Brain (organoid and tissue), 16 donors: ENCODE measurements at places on chromosomes 1 and 21.

DNA sequence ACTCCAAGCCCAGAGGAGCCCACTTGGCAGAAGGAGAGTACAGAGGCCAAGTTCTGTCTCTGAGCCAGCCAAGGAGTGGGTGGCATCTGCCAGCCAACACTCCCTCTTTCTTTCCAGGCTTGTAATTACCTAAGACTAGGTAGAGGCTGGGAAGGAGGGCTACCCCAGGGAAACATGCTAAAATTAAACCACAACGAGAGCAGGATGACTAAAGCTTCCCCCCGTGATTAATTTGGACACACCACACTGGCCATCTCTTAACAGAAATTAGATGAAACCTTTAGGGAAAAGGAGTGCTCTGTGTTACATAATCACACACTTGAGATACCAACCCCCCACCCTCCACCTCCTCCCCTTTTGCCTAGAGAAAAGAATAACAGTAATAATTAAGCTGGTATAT lies 102.1 kb upstream of the ZC3H12A start:
- peak; percentile 56 for DNase-seq

GRCh38 chr1:87328272-87329050 lies at the start of gene LMO4:
Gene LMO4 (plus strand): TSS chr1:87328880. CDS start chr1:87332016, 3,136 bp downstream.
- peak; percentile 98 for DNase-seq

GRCh38 chr1:178412400-178412770 lies 84.4 kb downstream of the CLEC20A start:
- no peak for DNase-seq

GRCh38 chr1:220750131-220750515 lies 2.0 kb downstream of the MTARC2 start:
- peak; percentile 20 for DNase-seq

GRCh38 chr21:31872452-31873274 lies at the start of gene HUNK:
Gene HUNK (plus strand): TSS chr21:31873020. CDS start chr21:31873675, 655 bp downstream.
- peak; percentile 79 for DNase-seq

DNA sequence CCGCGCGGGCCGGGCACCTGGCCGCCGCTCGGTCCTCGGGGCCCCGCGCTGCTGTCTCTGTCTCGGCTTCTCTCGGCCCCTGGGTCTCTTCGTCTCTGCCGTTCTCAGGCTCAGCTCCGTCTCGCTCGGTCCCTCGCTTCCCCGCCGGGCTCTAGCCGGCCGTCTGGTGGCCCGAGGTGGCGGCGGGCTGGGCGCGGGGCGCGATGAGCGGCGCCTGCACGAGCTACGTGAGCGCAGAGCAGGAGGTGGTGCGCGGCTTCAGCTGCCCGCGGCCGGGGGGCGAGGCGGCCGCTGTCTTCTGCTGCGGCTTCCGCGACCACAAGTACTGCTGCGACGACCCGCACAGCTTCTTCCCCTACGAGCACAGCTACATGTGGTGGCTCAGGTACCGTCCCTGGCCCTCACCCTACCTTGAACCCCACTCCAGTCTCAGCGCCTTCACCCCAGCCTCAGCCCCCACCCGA lies 355 bp downstream of the SHISAL2A start:
- DNase-seq = peak; percentile 13

DNA sequence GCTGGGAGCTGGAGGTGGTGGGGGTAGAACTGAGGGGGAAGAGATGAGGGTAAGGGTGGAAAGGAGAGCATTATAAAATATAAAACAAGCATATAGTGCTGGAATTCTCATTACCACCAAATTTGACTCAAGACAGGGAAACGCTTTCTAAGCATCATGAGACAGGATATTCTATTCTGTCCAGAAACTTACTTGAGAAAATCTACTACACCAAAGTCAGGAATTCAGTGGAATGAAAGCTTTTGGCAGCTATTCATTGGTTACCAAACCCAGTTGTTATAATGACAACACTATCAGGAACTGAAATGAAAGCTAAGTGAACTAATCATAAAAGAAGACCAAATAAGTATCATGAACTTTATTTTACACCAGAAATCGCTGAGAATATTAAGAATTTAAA lies 14.5 kb downstream of the AIDA start:
- no peak for DNase-seq

DNA sequence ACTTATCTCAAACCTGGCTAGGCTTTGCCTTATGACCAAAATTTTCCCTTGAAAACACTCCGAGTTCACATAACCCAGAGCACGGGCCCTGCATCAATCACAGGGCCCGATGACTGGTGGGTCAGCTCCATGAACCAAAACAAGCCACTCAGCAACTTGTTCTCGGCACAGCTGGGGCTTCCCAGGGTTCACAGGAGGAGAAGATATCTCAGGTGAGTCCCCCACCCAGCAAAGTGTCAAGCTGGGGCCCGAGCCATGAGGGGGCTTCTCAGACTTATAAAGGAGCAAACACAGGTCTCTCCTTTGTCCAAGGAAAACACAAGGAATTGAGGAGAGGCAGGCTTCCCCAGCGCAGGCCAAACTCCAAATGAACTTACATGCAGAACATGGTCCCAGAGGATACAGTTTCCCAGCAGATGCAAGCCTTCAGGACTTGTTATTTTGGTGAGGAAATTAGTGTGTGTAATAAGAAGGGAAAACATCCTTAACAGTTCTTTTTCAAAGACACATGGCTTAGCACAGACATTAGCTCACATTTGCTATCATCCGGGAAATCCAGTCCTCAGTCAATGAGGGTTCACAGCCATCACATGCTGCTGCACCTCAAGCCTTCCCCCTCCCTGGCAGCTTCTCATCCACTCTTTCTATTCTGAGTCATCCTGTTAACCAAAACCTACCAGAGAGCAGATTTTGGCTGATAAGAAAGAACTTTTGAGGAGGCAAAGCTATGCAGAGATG lies 98.1 kb upstream of the NFIA start:
- DNase-seq = no peak

DNA sequence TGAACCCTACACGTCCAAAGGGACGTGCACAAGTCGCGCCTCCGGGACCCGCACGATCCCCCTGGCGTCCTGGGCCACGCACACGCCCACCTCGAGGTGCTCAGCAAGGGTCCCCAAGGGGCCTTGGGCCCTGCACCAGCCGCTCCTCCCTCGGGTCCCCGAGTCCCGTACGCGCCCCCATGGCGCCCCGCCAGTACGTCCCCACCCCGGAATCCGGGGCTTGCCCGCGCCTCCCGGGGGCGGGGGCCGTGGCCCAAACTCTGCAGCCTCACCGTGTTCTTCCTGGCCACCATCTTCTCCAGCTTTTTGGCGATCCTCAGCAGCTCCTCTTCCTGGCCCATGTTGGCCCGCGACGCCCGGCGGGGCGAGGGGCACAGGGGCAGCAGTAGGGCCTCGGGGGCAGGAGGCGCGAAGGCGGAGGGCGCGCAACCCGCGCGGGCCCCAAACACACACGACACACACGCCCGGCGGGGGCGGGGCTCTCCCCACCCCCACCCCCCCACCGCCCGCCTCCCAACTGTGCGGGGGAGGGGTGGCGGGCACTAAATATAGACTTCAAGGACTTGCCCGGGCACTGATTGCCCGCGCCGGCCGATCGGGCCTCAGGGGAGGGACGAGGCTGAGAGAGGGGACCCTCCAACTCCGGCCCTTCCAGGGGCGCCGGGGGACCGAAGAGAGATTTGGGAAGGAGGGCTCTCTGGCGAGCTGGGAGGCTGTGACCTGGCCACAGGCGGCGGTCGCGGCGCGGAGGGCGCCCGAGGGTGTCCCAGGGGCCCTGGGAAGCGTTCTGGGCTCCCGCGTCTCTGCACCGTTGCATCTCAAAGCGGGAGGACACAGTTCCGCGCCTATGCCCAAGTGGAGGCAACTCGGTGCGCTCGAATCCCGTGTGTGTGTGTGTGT lies at the start of gene TCEA3:
Gene TCEA3, minus strand, starts transcription at position 456 of the 900 bp plus-strand sequence. Its CDS starts 115 bp downstream, at position 341.
- no peak for DNase-seq

DNA sequence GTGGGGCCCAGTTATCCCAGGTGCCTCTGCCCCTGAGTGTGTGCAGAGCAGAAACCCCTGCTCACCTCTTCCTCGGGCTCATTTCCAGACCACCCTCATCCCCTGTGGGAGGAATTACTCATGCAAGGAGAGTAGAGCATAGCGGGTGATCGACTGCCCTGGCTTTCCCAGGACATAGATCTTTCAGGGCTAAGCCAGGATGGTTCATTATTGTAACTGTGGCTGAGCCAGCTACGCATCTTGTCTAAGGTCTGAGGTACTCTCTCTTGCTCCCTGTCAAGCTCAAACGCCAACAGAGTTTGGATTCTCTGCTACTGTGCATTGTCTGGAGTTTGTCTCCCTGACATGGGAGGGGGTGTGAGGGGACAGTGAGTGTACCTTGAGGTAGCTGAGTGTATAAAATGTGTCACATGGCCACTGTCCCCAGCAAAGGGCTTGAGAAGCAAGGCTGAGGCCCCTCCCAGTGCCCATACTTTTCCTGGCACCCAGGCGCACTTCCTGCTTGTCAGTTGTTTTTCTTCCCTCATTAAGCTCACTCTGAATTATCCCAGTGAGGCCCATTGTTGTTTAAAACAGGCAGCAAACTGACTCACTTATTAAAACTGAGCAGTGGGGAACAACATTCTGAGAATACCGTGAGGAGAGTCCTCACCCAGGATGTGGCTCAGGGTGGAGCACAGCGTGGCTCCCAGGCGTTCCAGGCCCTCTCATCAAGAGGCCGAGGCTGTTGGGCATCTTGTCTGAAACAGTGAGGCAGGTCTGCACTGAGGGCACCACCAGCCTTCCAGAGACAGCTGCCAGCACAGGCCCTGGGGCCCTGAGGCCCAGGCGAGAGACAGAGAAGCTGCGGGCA lies 92.9 kb downstream of the LAMC2 start:
- DNase-seq = no peak

DNA sequence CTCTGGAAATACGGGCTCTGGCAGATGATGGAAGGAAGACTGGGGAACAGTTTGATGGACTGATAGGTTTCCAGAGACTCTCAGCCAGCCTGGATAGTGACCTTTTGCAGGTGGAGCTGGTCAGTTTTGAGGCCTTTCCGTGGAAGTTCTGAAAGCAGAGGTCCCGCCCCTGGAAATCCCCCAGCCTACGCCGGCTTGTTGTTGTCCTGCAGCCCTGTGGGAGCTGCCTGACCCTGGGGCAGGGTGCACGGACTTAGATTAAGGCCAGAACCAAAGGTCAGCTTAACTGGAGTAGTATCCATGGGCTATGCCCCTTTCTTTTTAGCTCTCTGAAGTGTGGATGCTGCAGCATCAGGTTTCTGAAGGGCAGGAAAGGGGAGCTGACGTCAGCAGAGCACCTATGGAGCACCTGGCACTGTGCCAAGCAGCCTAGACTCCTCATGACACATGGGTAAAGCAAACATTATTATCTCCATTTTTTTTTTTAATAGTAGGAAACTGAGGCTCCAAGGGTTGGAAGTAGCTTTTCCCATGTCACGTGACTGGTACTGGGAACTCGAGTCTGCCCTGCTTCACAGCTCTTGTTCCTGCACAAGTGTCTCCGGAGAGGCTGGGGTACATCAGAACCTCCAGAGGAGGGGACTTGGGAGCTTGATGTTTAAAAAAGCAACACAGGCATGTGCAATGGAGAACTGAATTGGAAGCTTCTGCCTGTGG lies 38.5 kb downstream of the IER5 start:
- DNase-seq = peak; percentile 80

GRCh38 chr21:37742115-37742514 lies 174.1 kb downstream of the KCNJ6 start:
- DNase-seq = no peak

- DNase-seq = no peak
These were observed 15.8 kb upstream of the REG4 start for GRCh38 chr1:119827010-119827409.

- no peak for DNase-seq
These were observed 107.2 kb downstream of the GLIS1 start for GRCh38 chr1:53631622-53632310.

DNA sequence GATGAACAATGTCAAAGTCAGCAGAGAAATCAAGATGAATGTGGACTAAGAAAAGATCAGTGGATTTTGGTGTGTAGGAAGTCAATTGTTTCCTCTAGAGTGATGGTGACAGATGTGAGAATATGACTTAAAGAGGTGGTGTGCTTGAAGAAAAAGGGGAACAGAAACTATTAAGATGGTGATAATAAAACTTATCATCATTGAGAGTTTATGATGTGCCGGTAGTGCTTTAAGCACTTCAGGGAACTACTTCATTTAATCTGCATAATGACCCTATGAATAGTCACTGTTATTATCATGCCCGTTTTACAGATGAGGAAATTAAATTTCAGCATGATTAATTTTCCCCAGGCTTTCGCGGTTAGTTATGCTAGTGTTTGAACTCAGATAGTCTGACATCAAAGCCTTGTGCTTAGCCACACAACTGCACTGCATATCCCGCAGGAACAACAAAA lies 246.9 kb upstream of the LRRC7 start:
- DNase-seq = no peak

DNA sequence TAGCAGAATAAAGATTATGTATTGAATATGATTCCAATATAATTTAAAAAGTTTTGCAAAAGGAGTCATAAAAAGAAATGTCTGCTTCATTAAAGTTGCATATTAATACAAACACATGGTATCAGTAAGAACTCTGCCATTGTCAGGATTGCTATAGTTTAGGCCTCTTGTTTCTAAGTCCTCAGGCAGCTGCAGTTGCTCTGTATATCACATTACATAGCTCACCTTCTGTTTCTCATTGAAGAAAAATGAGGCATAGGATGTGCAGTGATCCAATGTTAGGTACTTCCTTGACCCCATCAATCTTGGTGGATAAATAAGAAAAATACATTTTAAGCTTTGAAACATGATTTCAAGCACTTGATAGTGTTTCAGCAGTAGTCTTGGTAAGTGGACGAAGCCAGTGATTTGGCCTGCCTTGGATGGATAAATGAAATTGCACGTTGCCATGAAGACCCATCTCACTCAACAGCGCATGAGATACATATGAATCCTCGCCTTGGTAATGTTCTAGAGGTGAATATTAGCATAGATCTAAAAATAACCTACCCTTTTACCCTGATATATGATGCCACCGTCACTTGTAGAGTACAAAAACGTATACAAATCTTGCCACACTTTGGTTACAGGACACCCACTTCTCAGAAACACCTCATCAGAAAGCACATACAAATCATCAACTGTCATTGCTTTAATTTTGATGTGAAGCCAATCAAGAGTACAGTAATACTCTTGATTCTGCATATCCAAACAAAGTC lies 25.3 kb downstream of the ZFYVE9 start:
- DNase-seq = no peak

DNA sequence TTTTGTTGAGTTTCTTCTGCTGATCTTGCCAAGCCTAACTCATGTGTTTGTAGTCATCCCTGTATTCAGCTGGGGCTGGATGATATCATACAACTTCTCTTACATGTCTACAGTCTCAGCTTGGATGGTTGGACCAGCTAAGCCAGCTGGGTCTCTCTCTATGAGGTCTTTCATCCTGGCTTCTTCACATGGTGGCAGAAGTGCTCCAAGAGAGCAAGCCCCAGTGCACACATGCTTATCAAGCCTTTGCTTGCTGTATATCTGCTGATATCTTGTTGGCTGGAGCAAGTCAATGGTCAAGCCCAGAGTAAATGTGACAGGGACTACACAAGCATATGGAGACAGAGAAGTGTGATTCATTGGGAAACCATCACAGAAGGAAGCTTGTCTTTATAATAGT lies 29.2 kb upstream of the SLC44A5 start:
- no peak for DNase-seq
